ENCODE measurements at places on chromosomes 3 and 15.

DNA sequence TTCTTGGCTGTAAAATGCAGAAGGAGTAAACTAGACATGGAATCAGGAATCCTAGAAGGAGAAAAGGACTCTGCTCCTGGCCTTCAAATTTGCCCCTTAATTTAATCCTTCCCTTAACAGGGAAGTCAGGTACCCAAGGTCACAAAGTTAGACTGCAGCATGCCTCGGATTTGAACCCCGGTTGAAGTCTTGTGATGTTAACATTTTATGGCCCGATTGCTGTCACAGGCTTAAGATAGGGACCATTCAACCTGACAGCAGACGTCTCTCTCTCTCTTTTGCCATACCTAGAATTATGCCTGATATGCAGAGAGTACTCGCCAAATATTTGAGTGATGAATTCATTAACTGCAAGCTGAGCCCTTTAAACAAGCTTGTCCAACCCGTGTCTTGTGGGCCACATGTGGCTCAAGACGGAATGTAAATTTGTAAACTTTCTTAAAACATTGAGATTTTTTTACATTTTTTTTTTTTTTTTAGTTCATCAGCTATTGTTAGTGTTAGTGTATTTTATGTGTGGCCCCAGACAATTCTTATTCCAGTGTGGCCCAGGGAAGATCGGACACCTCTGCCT lies 217.2 kb downstream of the THSD4 start:
- DNase-seq = no peak

DNA sequence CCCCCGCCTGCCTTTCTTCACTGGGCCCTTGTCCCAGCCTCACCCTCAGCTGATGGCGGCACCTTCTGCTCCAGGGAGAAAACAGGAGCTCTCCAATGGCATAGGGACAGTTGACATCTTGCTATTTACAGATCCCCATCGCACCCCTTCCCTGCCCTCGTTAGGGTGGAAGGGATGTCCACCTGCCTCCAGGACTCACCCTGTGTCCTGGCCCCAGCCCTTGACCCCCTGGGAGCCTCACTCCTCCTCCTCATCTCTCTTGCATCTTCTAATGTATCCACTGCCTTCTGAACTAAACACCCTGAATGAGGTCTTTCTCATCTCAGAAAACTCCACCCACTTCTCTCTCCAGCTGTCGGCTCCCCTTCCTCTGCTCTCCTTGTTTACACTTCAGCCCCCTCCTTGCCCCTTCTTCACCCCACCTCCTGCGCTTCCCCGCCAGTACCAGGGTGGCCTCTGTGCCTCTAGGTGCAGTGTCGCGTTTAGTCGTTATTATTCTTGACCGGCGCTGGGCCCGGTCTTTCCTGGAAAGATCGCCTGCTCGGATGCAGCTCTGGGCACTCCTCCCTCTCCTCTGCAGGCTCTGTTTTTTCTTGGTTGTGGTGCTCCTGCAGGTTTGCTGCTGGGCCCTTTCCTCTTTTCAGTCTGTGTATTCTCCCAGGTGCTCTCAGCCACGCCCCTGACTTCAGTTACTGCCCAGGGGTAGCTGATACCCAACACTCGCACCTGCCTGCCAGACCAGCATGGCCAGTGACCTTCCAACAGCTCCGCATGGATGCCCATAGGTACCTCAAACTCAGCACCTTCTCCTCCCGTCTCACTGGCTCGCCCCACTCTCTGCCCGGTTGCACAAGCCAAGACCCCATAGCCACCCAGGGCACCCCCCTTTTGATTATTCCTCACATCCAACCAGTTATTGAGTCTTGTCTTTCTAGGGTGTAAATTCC lies 42.9 kb downstream of the PML start:
- DNase-seq = no peak

- DNase-seq = no peak
These were observed 19.6 kb upstream of the RNU6-1 start for GRCh38 chr15:67859331-67859946.

DNA sequence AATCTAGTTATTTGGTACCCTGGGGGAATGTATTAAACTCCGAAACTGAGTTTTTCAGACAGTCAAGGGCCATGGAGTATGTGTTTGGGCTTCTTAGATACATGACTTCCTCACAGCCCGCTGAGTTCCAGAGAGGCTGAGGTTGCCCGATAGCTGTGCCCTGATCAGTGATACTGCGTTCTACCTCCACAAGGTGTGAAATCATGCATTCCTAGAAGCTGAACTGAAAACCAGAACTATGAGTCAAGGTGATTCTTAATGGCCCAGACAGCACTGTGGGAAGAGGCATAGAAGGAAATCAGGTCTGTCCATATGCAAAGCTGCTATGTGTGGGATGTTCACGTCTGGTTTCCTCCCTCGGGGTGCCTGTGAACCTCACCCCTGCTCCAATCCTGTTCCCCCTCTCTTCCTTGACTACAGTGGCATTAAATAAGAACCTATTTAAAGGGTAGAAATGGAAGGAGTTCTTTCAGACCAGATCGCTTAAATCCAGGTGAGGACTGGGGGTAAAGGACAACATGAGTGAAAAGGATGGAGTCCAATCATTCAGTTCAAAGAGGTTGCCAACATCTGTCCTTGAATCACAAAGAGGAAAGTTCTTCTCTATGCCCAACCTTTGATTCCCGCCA lies 74.3 kb downstream of the MYO1E start:
- no peak for DNase-seq

- DNase-seq = no peak
These were observed 41.7 kb upstream of the PCSK6 start for GRCh38 chr15:101531170-101531569.

GRCh38 chr3:197404754-197405153 lies 106.3 kb upstream of the DLG1 start:
- DNase-seq = no peak

DNA sequence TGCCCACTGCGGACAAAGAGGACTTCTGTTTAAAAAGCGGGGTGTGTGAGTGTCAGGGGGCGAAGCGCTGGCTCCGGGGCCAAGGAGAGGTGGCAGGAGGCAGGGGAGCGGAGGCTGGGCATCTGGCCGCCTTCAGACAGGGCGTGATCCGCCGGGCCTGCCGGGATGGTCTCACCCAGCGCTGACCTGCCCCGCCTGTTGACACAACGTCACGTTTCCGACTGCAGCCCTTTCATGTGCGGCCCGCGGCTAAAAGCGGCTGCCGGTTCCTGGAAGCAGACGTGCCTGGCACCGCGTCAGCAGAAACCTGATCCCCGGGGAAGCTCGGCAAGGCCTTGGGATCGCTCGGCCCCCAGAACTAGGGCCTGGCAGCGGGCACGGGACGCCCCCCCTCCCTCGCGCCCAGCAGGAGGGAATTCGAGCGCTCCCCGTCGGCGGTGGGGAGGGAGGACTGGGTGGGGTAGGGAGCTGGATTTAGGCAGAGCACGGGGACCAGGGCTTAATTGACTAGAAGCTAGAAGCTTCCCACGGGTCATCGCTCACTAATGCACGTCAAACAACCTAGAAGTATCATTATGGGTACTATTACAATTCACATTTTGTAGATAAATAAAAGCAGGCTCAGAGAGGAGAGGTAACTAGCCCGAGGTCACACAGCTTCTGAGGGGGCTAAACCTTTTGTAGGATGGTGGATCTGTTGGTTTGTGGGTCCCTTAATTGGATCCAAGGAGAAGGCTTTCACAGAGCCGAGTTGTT lies 7.7 kb downstream of the BHLHE40 start:
- DNase-seq = peak; percentile 89

- no peak for DNase-seq
These were observed 149.0 kb downstream of the PGPEP1L start for GRCh38 chr15:98858610-98859023.

- DNase-seq = no peak
These were observed 443.8 kb upstream of the TGFBR2 start for GRCh38 chr3:30162579-30162978.

DNA sequence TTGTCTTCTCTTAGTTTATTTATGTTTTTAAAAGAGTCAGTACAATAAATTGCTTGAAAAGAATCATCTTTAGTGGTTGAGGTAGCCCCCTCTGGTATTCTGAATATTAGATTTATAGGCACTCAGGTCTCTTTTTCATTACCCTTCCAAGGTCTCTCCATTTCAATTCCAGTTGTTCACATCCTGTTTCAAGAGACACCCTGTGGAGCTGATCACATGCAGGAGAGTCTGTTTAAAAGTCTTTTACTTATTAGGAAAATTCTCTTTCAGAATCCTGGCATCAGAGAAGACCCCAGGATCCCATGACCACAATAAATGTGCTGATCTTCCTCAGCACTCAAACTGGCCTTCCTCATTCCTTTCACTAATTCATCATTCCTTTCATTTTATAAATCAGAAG lies 195.7 kb downstream of the ZIC4 start:
- DNase-seq = no peak

DNA sequence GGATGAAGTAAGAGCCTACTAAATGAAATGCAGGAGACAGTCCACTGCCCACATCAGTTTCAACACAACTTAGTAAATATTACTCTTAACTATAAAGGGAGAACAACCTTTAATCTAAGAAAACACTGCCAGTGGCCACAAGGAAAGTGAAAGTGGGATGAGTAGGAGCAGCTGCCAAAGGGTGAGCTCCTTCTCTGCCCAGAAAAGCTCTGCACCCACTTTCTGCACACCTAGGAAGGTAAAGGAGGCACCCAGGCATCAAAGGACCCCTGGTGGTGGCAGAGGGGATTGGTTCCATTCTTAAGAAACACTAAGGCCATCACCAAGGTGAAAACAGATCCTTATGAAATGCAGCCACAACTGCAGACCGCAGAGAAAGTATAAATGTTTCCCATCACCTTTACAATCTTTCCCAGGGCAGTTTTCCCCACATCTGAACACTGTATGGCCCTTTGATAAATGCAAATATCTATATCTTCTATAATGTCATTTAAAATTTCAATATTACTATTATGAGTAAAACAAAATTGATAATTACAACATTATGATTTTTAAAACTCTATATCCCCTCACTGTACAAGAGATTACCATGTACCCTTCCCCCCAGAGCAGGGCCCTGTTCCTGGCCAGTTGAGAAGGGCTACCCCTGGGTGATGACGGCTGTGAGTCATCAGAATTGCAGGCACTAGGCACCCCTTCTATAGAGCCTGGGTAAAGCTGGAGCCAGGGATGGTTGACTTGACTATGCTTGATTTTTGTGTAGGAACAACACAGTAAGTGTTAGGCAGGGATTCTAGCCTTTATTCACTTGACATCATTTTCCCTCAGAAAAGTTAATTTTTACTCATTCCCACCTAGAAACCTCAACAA lies 92.0 kb downstream of the SNRK start:
- DNase-seq = no peak

- no peak for DNase-seq
These were observed 4.3 kb downstream of the SLCO3A1 start for GRCh38 chr15:91857772-91858171.

GRCh38 chr15:65400760-65401610 lies 21.8 kb downstream of the IGDCC4 start:
- DNase-seq = no peak

DNA sequence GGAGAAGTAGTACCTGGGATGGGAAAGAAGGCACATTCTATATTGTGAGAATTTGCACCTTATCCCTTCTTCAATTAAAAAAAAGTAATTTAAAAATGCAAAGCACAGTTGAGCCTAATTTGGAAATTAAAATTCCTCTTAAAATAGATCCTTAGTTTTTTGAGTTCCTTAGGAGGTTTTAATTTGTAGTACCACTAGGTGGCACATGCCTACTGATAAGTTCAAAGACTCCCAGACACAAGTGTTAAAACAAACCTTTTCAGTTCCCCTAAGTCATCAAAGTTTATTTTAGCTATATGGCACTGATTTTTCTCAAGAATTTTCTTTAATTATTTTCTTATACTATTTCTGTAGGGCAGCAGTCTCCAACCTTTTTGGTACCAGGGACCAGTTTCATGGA lies 127.6 kb upstream of the AZI2 start:
- DNase-seq = peak; percentile 8

GRCh38 chr3:127709320-127710060 lies 36.7 kb downstream of the ABTB1 start:
- no peak for DNase-seq

DNA sequence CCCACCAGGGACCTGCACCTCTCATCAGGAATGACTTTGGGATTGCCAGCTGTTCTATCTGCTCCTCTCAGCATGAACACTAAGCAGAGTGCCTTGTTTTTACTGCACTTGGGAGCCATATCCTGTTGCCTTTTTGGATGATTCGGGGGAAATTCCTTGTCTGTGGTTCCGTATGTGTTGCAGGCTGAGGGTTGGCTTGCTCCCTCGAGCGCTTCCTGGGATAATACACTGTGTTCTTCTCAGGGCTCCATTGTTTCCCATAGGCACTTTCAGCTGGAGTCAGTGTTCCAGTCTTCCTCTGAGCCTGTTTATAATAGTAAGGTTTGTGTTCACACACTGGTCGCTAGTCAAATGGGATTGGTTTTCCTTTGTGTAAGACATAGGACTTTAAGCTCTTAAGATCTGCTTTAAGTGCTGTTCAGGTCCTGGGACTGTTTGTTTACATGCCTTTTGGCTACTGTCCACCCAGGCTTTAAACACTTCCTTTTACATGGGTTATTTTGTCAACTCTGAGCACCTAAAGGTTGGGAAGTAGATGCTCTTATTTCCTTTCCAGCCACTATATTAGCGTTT lies 23.4 kb downstream of the BOC start:
- no peak for DNase-seq

- no peak for DNase-seq
These were observed 277.9 kb upstream of the TLE3 start for GRCh38 chr15:70375586-70375985.

DNA sequence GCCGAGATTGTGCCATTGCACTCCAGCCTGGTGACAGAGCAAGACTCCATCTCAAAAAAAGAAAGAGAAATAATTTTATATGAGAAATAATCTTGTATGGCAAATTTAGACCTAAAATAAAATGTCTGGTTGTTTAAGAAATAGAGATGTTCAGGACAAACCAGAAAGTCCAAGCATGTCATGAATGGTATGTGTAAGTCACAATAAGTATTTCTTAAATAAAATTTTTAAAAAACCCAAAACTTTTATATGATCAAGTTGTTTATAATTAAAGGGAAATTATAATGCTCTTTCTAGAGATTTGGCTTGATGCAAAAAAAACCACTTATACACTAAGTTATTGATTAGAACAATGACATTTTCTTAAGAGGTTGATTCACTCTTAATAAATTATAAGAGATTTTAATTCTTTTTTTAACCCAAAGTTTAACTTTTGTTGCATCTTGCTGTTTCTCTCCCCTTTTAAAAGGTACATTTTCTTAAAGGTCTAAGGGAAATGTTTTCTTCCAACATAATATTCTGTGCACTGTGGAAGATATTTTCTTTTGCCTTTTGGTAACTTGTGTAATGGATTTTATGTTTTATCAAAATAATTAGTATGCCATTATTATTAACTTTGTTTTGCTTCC lies 105.7 kb downstream of the RTP4 start:
- no peak for DNase-seq

- no peak for DNase-seq
These were observed 98.8 kb downstream of the SPRED1 start for GRCh38 chr15:38351466-38351865.
